ENCODE measurements at places on chromosomes 1 and 21.

DNA sequence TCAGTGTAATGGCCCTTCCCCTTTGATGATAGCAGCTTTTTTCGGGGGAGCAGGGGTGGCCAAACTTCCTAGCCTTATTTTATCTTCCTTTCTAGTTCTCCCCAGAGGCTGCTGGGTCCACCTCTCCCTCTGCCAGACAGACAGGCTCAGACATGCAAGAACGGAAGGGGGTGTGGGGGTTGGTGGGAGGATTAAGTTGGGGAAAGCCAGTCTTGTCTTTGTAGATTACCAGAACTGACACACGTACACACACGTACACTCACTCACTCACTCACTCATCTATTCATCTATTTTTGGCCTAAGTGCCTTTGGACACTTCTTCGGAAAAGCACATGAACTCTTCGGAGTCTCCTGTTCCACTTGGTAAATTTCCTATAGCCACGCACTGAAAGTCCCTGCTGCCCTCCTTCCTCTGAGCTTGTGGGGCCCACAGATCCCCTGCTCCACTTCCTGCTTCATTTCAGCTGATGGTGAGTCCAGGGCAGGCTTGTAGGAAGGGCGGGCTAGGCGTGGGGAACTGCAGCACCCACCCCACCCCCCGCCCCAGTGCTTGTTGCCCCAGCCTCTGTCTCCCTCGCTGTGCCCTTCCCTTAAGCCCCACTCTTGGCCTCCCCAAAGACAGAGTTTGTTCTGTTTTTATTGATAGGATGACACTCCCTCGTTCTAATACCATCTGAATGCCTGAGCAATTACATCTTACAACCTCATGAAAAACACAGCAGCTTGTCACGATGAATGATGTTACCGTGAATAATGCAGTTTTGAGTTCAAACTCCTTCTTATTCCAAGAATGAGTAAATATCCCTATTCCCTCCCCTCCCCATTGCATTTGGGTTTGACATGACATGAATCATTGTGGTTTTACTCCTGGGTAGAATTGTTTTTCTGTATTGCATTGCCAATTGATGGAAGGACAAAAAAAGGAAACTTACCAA lies 60.7 kb upstream of the ATP5PO start:
- peak; percentile 16 for DNase-seq

DNA sequence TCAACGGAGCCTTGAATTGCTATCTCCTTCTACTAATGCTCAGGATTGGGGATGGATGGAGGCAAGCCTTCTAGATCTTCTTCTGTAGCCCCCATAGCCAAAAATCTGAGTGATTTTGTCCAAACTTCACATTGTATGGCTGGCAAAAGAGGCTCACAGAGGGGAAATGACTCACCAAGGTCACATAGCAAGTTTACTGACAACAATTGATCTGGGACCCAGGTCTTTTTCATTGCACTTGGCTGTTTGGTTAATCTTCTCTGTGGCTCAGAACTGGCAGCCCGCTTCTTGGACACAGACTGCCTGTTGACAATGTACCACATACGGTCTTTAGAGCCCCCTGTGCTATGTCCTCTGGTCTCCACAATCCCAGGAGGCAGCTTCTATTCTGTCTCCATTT lies 3.0 kb upstream of the LACTBL1 start:
- DNase-seq: no peak

DNA sequence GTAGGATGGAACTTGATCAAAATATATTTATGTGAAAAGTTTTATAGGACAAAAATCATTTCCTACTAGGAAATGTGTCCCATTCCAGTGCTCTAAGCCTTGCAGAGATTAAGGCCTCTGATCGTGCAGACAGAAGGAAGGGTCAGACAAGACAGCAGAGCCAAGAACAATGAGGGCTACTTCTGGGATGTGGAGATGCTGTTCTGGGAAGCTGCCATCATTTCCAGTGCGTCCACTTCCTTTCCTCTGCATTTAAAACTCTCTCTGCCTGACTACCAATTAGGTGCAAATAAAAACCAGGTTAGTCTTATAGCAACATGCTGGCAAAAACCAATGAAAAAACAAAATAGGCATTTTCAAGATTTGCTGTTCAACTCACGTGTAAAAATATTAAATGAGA lies 36.1 kb downstream of the BEND5 start:
- no peak for DNase-seq

DNA sequence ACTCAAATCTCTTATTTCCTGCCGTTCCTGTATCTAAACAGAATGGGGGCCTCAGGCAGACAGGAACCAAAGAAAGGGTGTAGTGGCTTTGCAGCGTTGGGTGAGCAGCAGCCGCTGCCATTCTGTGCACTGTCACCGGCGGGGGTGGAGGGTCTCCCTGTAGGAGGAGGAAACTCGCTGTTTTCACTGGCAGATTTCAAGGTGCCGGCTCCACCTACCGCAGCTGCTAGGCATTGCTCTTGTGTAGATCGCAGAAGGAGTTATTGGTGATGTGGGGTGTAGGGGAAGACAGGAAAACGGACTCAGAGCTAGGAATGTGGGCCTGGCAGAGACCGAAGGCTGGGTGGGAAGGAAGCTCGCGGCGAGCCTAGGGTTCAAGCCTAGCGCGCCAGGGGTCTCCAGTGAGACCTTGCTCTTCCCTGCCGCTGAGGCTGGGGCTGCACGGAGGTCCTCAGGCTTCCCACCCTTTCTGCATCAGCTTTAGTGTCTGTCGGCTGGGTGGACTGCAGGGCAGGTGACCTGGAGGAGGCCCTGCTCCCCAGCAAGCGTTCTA lies 20.8 kb downstream of the ATP5PO start:
- peak; percentile 56 for DNase-seq

DNA sequence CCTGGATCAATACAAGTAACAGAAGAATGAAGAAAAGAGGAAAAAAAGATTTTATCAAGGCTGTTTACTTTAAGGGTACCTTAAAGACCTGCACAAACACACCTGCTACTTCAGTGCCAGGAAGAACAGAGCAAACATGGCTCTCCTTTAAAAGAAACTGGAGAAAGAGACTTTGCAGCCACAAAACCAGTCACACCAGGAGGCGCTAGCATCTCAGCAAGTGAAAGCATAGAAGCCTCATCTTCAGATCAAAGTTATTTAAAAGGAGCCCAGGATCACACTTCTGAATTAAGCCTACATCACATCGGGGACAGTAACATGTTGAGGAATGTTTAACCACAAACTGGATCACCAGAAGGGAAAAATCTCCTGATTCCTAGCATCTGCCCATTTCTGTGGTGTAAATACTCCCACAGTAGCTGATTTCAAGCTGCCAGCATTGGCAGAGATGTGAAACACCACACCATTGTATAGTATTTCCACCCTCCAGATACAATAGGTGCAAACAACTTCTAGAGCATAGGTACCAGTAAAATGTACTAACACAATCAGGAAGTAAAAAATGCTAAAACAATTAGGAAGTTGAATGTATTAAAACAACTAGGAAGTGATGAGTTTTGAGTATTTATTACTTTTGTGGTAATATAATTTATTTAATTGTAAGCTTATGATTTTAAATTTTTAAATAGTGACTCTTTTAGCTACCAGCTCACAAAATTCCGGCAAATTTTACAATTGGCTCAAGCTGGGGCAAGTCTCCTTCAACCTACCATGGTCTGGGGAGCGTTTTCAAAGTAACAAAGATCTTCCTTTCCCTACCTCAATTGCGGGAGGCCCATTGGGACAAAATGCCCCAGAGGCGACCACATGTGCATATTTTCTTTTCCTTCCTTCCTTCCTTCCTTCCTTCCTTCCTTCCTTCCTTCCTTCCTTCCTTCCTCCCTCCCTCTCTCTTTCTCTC lies 105.3 kb upstream of the CLDN14 start:
- no peak for DNase-seq

- no peak for DNase-seq
Measured at GRCh38 chr1:91550961-91551360, 50.3 kb downstream of the CDC7 start.

DNA sequence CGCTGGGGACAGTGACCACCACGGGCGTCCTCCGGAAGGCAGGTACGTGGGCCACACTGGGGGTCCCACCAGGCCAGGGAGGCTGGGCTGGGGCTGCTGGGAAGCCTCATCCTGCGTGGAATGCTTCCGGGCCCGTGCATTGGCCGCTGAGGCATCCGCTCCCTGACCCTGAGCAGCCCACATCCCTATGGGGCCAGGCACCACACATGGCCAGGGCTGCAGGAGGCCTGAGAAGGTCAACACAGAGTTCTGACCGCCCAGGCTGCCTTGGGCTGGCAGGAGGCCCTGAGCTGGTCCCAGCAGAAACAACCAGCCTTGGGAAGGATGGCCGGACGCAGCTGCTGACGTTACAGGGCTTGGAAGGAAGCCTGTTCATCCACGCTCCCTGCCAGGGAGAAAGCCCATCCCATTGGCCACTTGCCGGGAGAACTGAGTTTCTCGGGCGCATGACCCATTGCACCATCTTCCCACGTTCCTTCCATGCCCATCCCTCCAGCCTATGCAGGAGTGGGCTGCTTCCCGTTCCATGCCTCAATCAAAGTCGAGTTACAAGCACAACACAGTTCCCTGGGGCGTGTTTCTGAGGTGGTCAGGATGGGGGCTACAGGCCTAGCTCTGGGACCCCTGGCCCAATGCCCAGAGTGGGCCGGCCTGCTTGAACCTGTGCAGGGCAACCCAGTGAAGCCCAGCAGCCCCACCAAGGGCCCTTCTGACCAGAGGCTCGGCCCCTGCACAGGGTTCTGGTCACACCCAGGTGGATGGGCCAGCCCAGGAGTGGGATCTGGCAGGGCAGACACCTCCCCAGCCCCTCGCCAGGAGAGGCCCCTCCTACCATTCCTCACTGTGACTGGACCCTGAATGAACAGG lies 31.7 kb downstream of the TRIM11 start:
- DNase-seq: no peak

DNA sequence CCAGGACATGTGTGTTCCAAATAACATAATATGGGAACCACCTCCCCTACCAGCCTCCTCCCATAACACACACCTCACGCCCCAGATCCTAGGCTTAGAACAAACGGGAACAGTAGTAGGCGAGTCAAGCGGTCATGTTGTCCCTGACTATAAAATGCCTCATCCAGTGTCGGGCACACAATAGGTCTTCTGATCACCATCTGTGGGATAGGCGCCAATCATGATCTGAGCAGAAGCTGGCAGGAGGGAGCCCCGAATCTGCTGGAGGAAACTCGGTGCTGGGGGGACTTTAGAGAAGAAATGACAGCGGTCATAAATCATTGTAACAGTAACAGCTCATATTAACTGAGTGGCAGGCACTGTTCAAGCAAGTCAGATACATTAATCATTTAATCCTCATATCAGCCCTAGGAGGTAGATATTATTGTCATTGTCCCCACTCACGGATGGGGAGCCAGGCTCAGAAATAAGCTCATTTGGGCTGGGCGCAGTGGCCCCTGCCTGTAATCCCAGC lies 13.4 kb downstream of the ALPL start:
- no peak for DNase-seq

DNA sequence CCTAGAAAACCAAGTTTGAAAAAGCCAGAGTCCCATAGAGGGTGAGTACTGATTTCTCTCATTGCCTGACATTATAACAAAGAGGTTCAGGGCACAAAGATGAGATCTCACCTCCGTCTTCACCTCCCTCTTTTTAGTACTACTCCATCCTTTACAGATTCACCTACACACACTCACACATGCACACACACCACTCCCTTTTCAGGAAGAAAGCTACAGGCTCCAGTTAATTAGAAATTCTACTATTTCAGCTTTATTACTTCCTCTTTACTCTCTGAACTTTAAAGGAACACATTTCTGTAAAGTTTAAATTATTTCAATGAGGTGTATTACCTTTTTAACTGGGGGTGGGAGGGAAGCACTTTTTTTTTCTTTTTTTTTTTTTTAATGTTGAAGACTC lies 59.6 kb upstream of the PRDX6 start:
- DNase-seq: no peak

- DNase-seq: no peak
Measured at GRCh38 chr1:164366014-164366413, 193.0 kb upstream of the PBX1 start.

DNA sequence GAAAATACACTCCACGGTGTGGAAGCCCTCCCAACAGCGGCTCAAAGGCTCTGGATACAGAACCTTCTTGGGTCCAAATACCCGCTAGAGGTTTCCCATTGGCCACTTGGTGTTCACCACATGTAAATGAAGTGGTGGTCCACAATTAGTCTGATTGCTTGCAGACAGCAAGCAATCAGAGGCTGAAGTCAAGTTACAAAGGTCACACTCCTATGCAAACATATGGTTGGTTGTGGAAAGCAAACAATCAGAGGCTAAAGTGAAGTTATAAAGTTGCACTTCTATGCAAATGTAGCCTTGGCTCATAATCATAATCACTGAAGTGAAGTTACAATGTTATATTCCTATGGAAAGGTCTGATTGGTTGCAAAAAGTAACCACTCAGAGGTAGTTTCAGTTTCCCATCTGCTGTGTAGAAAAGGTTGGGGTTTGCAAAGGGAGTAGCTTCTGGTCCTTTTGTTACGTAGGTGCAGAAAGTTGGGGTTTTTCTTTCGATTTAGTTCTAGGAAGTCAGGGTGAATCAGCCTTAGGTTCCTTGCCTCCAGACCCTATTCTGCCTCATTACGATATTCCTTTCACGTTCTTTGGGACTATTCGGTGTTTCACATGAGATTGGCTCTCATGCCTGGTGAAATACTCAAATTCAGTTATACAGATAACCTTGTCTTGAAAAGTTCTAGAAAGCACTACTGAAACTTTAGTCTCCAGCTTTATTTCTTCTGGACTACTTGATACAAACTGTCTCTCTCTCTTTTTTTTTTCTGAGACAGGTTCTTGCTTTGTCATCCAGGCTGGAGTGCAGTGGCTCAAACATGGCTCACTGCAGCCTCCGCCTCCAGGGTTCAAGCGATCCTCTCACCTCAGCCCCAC lies 36.7 kb upstream of the MTF2 start:
- DNase-seq: no peak

- peak; percentile 30 for DNase-seq
Measured at GRCh38 chr1:119712342-119713038, 756 bp downstream of the PHGDH start.
